Activated CD8-positive, alpha-beta memory T cell treated with anti-CD3 and anti-CD28 coated beads for 4 hours (primary cell): ENCODE measurements at places on chromosomes 13 and 19.
A peak's percentile ranks its signal among the peaks of the same experiment; 100 is the strongest.

DNA sequence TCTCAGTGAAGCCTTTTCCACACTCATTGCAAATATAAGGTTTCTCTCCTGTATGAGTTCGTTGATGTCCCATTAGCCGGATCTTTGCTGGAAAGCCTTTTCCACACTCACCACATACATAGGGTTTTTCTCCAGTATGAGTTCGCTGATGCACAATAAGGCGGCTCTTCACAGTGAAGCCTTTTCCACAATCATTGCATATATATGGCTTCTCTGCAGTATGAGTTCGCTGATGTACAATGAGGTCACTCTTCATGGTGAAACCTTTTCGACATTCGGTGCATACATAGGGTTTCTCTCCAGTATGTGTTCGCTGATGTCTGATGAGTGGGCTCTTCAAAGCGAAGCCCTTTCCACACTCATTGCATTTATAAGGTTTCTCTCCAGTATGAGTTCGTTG, 6.8 kb upstream of the ZNF350 start:
- DNase-seq = no peak

DNA sequence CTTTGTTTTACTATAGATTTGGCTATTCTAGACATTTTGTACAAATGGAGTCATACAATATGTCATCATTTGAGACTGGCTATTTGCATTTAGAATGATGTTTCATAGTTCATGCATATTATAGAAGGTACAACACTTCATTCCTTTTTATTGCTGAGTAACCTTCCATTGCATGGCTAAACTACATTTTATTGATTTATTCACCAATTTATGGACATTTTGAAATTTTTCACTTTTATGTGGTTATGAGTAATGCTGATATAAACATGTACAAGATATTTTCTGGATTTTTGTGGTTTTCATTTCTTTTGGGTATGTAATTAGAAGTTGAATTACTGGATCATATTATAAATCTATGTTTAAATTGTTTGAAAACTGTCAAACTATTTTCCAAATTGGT, 710.3 kb upstream of the SLITRK5 start:
- no peak for DNase-seq

- no peak for DNase-seq
Observed at GRCh38 chr19:44582581-44583265, 30.6 kb upstream of the IGSF23 start.

DNA sequence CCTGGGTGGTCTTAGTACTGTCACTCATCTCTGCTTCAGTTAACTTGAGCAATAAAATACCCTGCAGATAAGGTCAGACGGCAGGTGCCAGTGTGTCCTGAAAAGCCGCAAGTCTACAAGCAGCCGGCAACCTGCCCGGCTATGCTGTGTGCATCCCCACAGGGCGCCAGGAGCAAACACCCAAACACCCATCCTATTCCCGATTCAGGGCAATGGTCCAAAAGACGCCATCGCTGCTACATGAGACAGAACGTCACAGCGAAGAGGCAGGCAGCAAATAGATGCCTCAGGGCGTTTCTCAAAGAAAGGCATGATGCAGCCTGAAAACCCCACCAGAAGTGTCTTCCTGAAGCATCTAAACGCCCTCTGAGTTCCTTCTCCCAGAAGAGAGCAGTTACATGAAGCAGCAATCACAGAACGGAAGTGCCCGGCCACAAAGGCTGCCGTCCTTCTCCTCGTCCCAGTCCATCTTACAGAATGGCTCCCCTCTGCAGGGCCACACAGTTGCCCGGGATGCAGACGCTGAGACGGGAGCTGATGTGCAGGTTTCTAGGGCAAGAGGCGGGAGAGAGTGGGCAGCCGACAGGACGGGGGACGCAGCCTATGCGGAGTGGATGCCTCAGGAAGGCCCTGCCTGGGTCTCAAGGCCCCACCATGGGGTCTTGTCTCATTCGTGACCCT, 35.1 kb downstream of the RASA3 start:
- no peak for DNase-seq

DNA sequence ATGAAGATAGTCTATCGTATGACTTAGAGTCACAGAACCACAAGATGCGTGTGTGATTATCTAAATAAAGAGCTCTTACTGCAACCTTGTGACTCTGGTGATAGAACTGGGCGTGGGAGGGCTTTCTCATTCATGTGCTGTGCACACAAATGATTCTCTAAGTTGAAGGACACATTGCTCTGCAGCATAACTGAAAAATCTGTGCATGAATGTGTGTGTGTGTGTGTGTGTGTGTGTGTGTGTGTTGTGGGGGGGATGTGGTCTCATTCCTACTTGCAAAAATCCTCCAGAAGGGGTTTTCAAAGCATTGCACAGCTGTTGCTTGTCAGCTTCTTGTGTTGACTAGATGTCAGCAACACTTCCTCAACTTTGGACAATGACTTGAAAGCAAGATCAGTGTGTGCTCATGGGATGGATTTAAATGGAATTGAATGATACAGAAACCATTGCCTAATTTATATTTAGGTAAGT, 22.4 kb downstream of the LRCH1 start:
- DNase-seq = no peak

- DNase-seq = peak; percentile 63
Observed at GRCh38 chr19:54188215-54188871, 1.0 kb downstream of the MBOAT7 start.

GRCh38 chr13:61261746-61262472, 153.7 kb downstream of the PCDH20 start:
- no peak for DNase-seq

- DNase-seq = no peak
Observed at GRCh38 chr19:32646556-32646955, 28.4 kb downstream of the ANKRD27 start.

DNA sequence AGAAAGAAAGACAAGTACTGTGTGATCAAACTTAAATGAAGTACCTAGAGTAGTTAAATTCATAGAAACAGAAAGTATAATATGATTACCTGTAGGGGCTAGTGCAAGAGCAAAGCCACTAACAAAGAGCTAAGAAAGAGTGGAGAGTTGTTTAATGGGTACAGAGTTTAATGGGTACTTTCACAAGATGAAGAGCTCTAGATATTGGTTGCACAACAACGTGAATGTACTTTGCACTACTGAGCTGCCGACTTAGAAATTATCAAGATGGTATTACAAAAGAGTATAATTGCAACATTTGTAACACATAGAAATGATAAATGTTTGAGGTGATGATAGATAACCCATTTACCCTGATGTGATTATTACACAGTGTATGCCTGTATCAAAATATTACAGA, 140.3 kb upstream of the GPC6 start:
- DNase-seq = no peak

DNA sequence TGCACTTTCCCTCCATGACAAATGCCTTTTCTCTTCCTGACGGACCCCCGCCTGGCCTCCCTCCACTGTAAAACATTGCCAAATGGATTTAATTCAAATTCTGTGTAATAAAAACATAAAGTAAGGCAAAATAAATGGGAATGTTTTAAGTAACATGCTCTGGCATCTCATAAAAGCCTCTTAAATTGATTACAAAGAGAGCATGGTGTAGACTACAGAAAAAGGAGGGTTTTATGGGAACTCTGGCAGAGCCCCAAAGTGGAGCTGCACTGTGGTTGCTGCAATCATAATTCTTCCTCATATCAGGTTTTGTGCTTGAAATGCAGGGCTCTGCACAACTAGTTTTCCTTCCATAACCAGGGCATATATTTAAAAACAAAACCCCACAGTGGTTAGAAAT, 44.3 kb upstream of the SIAH3 start:
- DNase-seq = no peak

GRCh38 chr13:97133554-97133953, 88.6 kb upstream of the MBNL2 start:
- DNase-seq = no peak

DNA sequence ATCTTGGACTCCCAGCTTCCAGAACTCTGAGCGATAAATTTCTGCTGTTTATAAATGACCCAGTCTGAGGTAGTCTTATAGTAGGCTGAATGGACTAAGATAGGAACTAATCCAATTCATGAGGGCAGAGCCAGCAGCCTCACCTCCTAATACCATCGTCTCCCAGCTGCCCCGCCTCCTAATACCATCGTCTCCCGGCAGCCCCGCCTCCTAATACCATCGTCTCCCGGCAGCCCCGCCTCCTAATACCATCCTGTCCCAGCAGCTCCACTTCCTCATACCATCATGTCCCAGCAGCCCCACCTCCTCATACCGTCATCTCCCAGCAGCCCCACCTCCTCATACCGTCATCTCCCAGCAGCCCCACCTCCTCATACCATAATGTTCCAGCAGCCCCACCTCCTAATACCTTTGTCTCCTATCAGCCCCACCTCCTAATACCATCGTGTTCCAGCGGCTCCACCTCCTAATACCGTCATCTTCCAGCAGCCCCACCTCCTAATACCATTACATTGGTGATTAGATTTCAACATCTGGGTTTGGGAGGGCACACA, 2.4 kb upstream of the ARGLU1 start:
- DNase-seq = peak; percentile 67
